Activated CD8-positive, alpha-beta memory T cell treated with anti-CD3 and anti-CD28 coated beads, Interleukin-2, amount 10 ng/mL, durations not matched to agents 7 days and 5 days (primary cell): ENCODE measurements at places on chromosomes 13 and 19. TPM values are rescaled to one million over a fixed set of nuclear protein-coding genes. Genes with fewer than 3 reads are reported as not detected.

DNA sequence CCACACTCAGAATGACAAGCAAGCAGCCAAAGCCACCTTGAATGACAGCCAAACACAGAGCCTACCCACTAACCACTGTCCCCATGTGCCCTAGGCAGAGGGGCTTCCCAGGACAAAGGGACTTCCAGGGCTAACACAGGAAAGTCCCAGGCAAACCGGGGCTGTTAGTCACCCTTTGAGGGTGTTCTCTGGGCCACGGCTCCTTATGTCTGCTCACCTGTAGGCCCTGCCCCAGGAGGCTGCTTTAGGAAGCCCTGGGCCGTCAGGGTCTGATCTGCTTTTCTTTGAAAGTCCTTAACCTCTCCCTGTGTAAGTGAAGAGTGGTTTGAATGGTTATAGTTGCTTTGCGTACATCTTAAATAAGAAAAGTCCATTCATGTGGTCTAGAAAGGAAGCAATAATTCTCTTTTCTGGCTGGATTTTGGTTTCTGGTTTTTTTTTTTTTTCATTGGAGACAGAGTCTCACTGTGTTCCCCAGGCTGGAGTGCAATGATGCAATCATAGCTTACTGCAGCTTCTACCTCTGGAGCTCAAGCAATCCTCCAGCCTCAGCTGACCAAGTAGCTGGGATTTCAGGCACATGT lies 161.4 kb downstream of the EFNB2 start:
- no peak for DNase-seq

DNA sequence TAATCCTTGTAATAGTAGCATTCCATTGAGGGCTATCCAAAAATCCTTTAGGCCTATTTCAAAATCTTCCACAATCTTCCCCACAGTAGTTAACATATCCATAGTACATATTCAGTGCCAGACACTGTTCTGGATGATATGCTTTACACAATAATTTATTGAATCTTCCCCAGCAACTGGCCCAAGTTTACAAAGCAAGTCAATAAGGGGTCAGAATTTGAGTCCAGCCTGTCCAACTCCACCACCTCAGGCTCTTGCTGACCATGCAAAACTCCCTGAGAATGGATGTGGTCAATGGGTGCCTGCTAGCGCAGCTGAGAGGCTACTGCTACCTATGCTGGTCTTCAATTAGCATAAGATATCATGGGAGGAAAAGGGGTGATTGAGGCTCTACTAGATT lies 529.6 kb downstream of the FGF9 start:
- DNase-seq = no peak

- no peak for DNase-seq
Measured at GRCh38 chr13:104143760-104144416, 1077.7 kb upstream of the SLC10A2 start.

GRCh38 chr13:88456151-88456550 lies 785.0 kb downstream of the SLITRK5 start:
- no peak for DNase-seq

- no peak for DNase-seq
Measured at GRCh38 chr19:19533841-19534240, 4.2 kb upstream of the CILP2 start.

GRCh38 chr13:32857689-32858088 lies 158.5 kb upstream of the KL start:
- DNase-seq = no peak

- no peak for DNase-seq
Measured at GRCh38 chr19:2636141-2636896, 66.2 kb downstream of the GNG7 start.

DNA sequence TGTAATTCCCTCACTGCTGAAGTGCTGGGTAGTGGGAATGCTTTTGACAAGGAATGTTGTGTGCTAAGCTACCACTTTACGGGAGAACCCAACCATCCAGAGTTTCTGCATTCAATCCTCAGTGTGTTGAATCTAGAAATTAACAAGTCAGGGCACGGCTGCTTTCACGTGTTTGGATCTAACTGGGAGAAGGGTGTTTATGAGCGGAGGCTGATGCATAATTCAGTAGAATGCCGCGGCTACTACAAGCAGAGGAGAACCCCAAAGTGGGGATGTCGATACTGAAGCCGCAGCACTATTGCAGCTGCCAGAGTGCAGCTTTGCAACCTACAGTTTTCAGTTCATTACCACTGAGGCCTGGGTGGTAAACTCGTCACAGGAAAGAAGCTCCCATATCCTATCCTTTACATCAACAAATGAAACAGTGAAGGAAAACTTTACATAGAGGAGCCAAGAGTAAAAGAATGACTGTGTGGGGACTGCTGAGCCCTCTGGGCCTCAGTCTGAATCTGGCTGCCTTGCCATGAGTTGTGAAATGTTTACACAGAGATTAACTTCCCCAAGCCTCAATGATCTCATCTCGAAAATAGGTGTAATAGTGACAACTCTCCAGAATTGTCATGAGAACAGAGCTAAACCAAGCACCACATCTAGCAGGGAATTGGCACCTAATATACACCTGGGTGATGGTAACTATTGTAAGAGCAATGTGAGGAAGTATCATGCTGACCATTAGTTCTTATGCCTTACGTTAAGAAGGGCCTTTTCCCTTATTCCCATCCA lies 531.7 kb downstream of the MYO16 start:
- no peak for DNase-seq

DNA sequence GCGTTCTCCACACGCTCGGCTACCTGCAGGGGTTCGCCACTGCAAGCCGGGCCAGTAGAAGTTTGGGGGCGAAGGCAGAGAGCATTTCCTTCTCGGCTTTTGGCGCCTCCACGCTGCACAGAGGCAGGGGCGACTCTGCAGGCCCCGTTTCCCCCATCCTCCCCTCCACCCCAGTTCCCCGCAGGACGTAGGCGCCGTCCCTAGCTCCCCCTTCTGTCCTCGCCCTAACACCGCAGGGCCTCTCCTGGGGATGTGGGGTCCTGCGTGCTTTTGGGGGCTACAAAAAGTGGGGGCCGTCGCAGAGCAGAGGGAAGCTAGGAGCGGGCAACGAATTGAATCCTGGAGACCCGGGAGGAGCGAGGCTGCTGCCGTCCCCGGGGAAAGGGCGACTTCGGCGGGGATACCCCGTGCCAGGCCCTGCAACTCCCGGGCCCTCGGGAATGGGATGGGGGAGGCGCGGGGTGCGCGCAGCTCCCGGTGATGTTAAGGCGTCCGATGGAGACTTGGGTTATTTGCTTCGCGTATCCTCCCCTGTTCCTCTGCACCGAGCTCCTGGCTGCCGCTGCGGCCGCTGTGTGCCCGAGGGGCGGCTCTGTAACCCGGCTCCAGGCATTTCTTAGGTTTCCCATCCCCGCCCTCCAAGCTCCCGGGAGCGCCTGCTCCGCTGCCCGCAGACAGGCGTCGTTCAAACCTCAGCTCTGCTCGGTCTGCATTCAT lies 255.9 kb upstream of the SOX21 start:
- DNase-seq = no peak

GRCh38 chr19:48962029-48962848 lies 2.9 kb upstream of the FTL start:
- peak; percentile 85 for DNase-seq

DNA sequence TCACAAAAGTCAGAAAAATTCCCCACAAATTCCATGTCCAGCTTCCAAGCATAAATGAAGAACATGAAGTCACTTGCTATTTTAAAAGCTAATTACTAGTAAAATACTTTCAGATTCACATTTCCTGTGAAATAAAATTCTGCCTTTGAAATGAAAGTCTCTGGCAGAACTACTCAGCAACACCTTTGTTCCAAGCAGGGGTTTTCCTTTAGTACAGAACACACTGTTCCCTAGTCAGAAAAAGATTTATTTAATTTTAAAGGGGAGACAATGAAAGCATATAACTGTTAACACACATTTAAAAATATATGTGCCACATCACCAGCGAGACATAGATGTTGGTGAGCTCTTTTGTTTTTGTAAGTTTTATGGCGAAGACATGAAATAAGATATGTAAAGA lies 26.4 kb upstream of the RAP2A start:
- no peak for DNase-seq

DNA sequence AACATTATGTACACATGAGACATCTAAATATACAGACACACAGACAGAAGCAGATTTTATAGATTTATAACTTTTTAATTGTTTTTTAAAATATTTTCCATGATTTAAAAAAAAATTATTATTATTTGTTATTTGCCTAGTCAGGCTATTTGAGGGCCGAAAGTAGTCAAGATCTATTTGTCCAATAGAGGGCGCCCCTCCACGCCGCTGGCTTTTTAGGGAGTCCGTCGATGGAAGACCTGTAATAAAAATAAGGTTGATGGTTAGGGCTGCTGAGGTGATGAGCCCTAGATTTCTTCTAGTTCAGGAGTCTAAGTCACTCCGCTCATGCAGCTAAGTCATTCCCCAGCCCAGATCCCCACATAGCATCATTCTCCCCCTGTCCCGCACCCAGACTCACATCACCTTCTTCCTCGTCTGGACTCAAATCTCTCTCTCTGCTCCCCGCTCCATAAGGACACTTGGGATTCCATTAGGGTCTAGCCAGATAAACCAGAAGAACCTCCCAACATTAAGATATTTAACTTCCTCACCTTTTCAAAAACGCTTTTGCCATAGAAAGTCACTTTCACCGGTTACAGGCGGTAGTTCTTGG lies 33.9 kb upstream of the CEACAM21 start:
- peak; percentile 89 for DNase-seq

GRCh38 chr13:88217372-88217771 lies 546.2 kb downstream of the SLITRK5 start:
- no peak for DNase-seq

GRCh38 chr19:17679526-17680229 lies 8.5 kb downstream of the UNC13A start:
- no peak for DNase-seq

DNA sequence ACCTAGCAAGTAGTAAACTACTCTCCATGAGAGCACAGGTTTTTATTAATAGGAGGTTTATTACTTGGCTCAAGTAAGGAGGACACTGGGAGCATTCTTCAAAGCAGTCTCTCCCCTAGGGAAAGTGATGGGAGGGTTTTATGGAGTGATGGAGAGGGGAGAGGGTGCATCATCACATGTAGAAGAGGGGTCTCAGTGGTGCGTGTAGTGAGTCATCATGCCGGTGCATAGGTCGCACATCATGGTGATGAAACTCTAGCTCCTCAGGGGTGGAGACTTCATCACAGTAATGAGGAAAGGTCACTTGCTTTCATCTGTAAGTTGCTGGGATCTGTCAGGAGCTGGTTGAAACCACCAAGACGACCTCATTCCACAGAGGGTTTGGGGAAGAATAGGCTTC lies 210.8 kb upstream of the UBL3 start:
- no peak for DNase-seq

DNA sequence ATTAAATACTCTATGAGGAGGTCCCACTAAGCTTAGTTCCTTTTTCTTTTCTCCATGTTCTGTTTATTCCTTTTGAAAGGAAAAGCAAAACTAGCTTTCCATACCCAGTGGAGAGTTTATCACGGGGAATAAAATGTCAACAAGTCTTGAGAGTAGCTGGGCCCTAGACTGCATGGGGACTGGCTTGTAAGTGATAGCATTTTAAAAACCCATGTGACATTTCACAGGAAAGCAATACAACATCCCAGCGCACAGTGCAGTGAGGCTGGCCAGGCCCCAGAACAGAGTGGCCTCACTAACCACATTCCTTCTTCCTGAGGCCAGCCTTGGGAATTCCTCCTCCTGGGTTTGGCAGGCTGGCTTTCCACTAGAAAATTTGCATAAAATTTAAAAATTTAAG lies 149.8 kb downstream of the DLEU7 start:
- DNase-seq = no peak

GRCh38 chr13:61880578-61881283 lies 465.1 kb upstream of the PCDH20 start:
- DNase-seq = no peak

- DNase-seq = no peak
Measured at GRCh38 chr19:50820549-50821247, 2.9 kb downstream of the KLK1 start.

GRCh38 chr13:91353494-91353893 lies 6.0 kb downstream of the MIR17HG start:
- DNase-seq = no peak

DNA sequence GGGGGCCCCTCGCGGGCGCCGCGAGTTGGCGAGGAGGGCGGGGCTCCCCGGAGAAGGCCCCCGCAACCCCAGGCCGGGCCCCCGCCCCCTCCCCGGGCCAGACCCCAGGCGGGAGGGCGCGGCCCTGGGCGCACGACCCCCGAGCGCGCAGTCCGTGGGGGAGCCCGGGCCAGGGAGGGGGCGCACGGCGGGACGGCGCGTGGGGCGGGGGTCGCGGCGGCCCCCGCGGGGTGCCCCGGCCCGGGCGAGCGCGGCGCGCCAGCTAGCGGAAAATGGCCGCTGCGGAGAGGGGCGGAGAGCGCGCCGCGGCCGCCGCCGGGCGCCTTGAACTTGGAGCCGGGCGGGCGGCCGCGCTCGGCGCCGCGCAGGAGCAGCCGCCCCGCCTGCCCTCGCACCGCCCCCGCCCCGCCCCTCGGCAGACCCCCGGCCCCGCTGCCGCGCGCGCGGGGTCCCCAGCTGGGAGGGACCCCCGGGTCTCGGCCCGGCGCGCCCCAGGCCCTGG lies 6.4 kb upstream of the NFIC start:
- no peak for DNase-seq

GRCh38 chr13:30216111-30216510 lies 91.2 kb downstream of the KATNAL1 start:
- DNase-seq = no peak

DNA sequence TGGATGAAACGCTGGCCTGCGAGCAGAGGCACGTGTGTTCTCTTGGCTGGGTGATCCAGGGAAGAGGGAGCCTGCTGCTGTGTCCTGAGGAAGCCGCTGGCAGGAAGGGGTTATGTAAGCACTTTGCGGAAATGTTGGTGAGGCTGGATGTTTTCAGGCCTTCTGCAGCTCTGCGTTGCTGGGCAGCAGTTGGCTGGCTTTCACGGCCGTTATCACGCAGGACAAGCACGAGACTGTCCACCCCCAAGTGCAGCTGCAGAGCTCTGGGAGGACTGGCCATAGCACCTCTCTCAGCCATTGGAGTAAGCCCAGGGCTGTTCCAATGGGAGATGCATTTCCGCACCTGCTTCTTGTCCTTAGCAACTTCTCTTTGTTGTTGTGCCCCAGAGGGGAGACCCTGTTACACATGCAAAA lies 146.9 kb upstream of the SOX21 start:
- DNase-seq = no peak

DNA sequence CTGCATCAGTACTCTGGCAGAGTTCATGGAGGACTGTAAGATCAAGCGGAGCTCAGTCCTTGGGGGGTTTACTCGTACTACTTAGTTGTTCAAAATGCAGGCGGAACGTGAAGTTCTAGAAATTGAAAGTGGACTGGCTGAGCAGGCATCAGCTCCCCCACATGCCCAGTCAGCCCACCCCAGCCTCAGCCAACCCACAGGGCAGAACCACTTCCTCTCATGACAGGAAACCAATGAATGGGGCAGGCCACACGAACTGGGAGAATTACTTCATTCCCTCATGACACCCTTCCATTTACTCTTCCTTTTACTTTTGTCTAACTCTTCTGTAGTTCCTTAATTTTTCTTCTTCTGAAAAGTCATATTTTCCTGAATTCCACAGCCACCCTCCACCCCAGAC lies 71.9 kb downstream of the FLT1 start:
- DNase-seq = peak; percentile 72

B3GNT3 gene
- not detected for total RNA-seq

TMEM238 gene
- total RNA-seq = 23.0 TPM

CAPN12 gene
- total RNA-seq = 17.5 TPM

CGB2 gene
- not detected for total RNA-seq

RASIP1 gene
- total RNA-seq = not detected

ZNF264 gene
- 27.5 TPM for total RNA-seq

ABHD13 gene
- 5.8 TPM for total RNA-seq

PNMA8C gene
- total RNA-seq = not detected

BCL2L12 gene
- 90.6 TPM for total RNA-seq
